ENCODE measurements at places on chromosomes 3 and 15.

GRCh38 chr15:94119298-94119811 lies 112.0 kb upstream of the MCTP2 start:
- DNase-seq = no peak

DNA sequence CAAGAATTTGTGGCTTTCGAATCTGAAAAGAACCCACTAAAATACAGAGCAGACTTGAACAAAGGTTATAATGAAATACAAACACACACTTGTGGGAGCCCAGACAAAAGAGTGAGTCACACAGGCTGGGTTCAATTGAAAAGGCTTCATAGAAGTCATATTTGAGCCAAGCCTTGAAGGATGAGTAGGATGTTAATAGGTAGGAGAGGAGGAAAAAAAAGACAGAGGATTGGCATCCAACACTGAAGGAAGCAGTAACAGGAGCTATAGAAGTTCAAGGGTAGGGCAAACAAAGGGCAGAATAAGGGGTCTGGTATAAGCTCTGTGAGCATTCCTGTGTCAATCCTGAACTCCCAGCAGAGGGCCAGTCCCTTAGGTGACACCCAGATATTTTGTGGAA lies 325.4 kb downstream of the FOXP1 start:
- DNase-seq = peak; percentile 59

- DNase-seq = no peak
These were observed 90.0 kb downstream of the STT3B start for GRCh38 chr3:31622636-31623288.

- DNase-seq = no peak
These were observed 332.1 kb downstream of the MCTP2 start for GRCh38 chr15:94563456-94563855.

GRCh38 chr3:143793971-143794370 lies 54.3 kb downstream of the SLC9A9 start:
- DNase-seq = no peak

DNA sequence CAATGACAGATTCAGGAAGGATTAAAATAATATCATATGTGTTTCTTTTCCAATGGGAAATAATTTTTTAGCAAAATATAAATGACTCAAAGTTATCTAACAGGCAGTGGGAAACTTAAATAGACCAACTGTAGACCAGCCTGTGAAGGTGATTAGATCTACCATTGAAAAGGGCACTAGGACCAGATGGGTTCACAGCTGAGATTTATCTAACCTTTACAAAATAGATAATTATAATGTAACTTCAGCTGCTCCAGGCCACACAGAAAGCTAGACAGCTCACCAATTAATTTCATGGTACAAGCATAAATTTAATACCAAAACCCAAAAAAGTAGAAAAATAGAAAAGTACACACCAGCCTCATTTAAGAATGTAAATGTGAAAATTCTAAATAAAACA lies 240.4 kb upstream of the MRPL3 start:
- no peak for DNase-seq

Data from EL (cell line).